ENCODE measurements at places on chromosomes 3 and 15. TPM values are rescaled to one million over a fixed set of nuclear protein-coding genes. Genes with fewer than 3 reads are reported as not detected.
A peak's percentile ranks its signal among the peaks of the same experiment; 100 is the strongest.

- DNase-seq = no peak
These were observed 33.8 kb upstream of the RASGRF1 start for GRCh38 chr15:79124388-79124787.

DNA sequence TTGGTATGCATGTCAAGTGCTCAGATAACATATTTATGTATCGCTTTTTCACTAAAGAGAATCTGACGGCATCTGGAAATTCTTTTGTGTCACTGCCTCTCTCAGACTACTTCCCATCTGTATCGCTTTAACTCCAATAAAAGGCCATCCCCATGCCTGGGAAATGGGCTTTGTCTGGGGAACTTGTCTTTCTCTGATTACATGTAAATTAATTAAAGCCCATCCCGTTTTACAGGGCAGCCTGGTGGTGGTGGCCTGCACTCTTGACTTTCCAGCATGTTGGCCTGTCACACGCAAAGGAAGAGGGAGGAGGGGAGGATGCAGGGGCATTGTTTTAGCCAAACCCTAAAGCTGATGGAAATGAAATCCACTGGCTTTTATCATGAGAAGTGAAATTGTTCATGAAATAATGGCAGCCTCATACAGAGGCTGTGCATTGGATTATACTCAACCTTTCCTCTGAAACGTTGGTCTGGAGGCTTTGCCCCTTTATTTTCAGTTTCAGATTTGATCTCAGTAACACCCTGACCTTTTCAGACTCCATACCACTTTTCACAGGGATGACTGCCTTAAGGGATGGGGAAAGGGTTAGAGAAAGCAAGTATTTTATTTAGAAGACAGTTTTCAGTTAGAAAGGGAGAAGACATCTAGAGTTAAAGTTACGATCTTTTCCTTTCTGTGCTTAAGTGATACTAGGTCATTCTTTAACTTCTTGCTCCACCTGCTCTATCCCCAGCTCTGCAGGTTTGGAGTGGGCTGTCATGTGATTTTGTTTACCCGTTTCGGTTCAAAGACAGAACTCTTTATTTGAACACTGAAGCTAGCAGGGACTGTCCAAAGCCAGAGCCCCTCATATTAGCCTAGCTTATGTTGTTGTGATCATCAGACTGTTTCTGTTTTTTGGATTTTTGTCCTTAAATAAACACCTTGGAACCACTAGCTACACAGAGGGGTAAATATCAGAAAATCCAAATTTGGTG lies 94.6 kb upstream of the CTDSPL start:
- no peak for DNase-seq

DNA sequence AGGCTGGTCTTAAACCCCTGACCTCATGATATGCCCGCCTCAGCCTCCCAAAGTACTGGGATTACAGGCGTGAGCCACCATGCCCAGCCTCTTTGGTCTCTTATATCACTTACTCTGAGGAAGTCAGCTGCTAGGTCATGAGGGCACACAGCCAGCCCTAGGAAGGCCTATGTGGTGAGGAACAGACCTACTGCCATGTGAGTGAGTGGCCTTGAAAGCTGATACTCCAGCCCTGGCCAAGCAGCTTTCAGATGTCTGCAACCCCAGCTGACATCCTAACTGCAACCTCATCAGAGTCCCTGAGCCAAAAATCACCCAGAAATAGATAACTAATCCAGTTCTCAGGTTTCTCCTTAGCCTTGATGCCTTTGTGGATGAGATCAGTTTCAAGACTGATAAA lies 224.3 kb downstream of the EDEM1 start:
- DNase-seq = no peak

- no peak for DNase-seq
These were observed 70.5 kb upstream of the SLCO3A1 start for GRCh38 chr15:91783008-91783407.

GRCh38 chr3:50221051-50221410 lies 15.0 kb upstream of the GNAI2 start:
- DNase-seq = no peak

GRCh38 chr15:35062738-35063099 lies 22.4 kb downstream of the NANOGP8 start:
- no peak for DNase-seq

DNA sequence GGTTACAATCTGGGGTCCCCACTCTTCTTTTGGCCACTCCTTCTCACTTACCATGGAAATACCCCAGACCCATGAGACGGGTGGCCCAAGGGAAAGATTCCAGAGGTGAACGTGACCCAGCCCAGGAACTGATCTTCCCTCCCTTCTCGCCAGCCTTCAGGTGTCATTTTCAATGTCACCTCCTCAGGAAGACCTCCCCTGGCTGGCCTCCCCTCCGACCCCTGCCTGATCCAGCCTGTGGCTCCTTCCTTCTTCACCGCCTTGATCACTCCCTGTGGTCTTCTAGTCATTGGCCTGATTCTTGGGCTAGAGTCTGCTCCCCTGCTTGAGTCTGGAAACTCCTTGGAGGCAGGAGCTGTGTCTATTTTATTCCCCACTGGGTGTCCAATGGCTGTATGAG lies 146.1 kb downstream of the SMAD6 start:
- DNase-seq = no peak

- DNase-seq = no peak
These were observed 740.9 kb upstream of the LMCD1 start for GRCh38 chr3:7760718-7761117.

- peak; percentile 61 for DNase-seq
These were observed 63.9 kb downstream of the TMCC1 start for GRCh38 chr3:129829640-129830039.

DNA sequence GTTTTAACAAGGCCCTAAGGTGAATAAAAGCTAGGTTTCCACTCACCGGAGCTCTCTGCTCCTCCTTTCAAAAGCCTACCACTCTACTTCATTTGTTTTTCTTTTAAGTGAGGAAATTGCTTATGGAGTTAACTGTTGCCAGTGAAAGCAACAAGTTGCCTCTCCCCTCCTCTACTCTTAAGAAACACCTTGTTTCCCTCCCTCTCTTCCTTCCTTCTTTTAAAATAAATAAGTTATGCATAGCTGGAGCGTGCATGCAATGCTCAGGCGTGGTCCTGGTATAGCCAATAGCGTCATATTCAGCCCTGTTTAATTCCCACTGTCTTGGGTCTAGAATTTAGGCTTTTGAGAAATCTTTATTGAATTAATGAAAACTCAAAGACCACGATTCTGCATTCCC lies 101.1 kb upstream of the IGF1R start:
- DNase-seq = no peak

- no peak for DNase-seq
These were observed 248.9 kb downstream of the SV2B start for GRCh38 chr15:91348752-91349500.

DNA sequence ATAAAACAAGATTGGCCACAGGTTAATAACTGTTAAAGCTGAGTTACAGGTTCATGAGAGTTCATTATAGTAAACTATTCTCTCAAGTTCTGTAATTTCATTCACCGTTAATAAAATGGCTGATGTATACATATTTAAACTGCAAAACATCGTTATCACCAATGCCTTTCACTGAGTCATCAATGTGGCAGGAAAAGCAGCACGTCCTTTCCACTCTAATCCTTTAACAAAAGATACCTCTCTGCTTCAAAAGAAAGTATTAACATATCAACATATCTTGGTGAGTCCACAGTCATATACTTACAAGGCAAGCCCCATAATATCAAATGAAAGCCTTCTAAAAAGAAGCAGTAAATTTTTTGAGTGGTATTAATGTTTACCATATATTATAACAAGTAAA lies 54.5 kb downstream of the UACA start:
- DNase-seq = no peak

- no peak for DNase-seq
These were observed 727.1 kb downstream of the ROBO1 start for GRCh38 chr3:79040701-79041100.

DNA sequence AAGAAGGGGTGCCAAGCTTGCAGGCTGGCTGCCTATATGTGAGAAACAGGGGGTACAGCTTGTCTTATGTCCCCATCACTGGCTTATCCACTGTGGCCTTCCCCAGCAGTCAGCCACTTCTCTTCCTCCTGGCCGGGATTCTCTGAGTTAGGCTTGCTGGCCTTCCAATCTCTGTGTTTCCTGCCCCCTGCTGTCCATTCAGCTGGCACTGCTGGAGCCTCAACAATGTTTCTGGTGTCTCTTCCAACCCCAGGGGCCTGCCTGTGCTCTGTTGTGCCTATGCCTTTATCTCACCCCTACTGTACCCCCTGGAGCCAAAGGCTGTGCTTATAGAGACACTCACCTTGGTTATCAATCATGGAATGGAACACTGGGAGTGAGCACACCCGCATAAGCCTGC lies 36.5 kb downstream of the ANAPC13 start:
- no peak for DNase-seq

GRCh38 chr3:12963231-12963896 lies 109.9 kb downstream of the IQSEC1 start:
- no peak for DNase-seq

DNA sequence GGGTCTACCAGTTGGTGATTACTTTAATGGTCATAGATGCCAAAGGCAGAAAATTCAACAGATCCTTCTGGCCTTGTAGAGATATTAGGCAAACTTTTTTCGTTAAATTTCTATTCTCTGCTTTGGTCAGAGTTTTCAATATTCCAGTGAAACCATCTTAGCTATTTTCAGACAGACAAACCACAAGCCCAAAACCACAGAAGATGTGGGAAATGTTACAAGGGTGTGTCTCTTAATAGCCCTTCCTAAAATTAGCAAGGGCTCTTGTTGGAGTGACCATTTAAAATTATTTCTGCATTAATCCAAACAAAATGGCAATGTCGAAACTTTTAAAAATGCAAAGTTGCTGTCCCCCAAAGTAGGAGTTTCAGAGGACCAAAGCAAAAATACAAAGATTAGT lies 102.8 kb downstream of the ARRDC4 start:
- no peak for DNase-seq

DNA sequence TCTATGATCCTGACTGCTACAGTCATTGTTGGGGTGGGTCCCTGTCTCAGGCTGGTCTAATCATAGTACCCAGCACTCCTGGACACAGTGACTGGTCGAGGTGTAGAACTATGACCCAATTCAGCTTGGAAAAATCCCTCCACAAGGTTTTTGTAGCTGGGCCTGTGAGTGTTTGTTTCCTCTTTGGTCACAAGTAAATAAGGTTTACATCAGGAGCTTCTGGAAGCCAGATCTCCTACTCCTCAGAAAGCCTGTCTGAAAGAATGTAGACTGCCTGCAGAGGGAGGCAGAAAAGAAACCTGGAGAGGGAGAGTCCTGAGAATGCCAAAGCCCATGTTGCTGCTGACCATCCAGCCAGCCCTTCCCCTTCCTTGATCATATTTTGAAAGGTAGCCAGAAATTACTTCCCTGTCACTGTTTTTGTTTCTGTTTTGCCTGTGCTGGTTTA lies 123.2 kb downstream of the RAP2B start:
- no peak for DNase-seq

DNA sequence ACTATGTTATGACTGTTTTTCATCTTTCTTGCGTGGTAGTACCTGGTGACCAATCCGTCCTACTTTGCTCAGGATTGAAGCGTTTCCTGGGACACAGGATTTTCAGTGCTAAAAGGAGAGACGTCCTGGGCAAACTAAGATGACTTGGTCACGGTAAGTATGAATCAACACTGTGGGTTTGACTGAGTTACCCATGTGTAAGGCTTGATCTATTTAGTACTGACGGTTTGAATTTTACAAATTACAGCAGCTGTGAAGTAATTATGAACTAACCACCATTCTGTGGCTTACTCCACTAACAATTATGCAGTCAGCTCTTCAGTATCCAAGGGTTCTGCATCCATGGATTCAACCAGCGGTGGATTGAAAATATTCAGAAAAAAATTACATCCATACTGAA lies 172.9 kb upstream of the FEZF2 start:
- DNase-seq = no peak

DNA sequence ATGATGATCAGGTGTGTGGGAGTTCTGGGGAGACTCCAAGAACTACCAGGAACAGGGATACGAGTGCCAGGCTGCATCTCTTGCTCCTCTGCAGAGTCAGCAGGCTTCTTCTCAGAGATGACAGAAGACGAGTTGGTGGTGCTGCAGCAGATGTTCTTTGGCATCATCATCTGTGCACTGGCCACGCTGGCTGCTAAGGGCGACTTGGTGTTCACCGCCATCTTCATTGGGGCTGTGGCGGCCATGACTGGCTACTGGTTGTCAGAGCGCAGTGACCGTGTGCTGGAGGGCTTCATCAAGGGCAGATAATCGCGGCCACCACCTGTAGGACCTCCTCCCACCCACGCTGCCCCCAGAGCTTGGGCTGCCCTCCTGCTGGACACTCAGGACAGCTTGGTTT lies 7.9 kb downstream of the PRRT3 start:
- no peak for DNase-seq

- no peak for DNase-seq
These were observed 69.7 kb upstream of the UBE3A start for GRCh38 chr15:25508369-25509002.

DNA sequence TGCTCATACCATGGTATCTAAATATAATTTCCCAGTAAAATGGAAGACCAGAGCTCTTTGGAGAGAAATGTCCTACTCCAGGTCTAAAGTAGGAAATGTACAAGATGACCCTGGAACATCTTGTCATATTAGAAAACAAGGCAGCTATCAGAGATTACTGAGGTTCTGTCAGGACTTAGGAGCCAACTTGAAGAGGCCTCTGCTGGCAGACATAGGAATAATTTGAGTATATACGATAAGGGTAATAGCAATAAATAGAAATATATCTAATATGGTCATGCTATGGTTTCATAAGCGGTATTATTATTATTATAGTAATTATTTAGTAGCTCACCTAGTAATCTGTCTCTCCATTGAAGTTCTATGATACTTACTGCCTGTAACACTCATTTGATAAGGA lies 224.2 kb downstream of the SOX2 start:
- no peak for DNase-seq

GRCh38 chr15:97129674-97130073 lies 799.2 kb downstream of the NR2F2 start:
- DNase-seq = no peak

- DNase-seq = no peak
These were observed 35.6 kb upstream of the IQSEC1 start for GRCh38 chr3:13108861-13109260.

GRCh38 chr3:189192725-189193124 lies 21.0 kb downstream of the TPRG1 start:
- DNase-seq = no peak

DNA sequence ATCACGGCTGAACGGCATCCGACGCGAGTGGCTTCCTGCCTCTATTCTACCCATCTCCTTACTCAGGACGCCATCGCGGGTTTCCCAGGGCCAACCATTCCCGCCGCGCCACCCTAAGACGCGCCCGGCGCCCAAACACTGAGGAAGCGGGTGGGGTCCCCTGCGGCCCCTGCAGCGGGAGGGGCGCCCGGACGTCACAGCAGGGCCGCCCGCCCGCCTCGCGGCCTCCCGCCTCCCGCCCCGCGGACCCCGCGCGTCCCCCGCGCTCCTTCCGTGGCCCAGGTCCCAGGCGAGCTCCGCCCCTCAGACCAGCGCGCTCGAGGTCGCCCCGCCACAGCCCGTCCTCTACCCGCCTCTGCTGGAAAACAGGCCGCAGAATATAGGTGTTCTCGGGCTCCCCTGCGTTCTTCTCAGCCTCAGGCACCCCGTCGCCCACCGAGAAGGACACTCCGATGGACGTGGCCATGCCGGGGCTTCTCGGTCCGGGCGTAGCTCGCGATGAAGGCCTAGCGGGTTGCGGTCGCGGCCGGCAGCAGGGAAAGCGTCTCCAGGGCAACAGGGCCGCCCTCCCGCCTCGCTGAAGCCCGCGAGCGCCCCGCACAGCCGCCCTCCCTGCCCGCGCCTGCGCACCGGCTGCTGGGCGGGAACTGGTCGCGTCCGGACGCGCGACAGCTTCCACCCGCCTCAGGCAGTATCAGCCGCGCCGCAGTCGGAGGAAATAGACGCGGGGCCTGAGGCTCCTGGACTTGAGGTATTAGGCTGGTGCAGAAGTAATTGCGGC lies at the start of gene DYNLT2B:
DYNLT2B (minus strand) TSS at position 554 of the 781 bp plus-strand sequence; CDS start at position 466, 88 bp downstream.
- DNase-seq = peak; percentile 67

Gene ARGFX
- total RNA-seq = not detected

Gene SLC4A7
- total RNA-seq = 110 TPM

Gene TNFSF10
- 74.0 TPM for total RNA-seq

Measured in urinary bladder (tissue), 4 donors.